Pancreas (tissue), 10 donors: ENCODE measurements at places on chromosomes 16 and 17.

GRCh38 chr16:17272716-17273115 lies 198.0 kb downstream of the XYLT1 start:
- no peak for DNase-seq

DNA sequence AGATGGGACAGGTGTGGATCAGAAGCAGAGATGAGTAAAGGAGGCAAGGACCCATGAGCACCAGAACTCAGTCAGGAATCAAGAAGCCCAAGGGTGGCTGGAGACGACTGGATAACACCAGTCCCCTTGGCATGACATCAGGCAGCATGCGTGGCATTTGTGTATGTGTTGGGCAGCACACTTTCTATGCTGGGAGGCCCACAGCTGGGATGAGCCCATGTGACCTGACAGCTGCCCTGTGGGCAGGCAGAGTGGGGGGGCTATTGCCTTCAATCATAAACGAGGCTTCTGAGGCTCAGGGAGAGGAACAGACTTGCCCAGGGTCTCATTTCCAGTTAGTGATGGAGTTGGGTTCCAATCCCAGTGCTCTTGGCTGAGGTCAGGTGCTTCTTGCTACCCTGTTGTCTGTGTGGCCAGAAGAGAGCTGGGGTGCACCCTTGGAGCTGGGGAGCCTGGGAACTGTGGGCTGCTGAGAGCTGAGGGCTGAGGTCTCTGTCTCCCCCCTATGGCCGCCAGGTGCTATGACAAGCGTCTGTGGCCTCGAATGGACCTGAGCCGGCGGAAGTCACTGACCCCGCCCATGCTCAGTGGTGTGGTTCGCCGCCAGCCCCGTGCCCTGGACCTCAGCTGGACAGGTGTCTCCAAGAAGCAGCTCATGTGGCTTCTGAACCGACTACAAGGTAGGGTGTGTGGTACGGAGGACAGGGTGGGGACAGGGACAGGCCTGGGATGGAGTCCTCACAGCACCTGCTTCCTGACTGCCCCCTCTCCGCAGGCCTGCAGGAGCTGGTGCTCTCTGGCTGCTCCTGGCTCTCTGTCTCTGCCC lies 7.1 kb upstream of the ORAI3 start:
- peak; percentile 71 for DNase-seq

- no peak for DNase-seq
These were observed 5.4 kb upstream of the CHRNE start for GRCh38 chr17:4908301-4908700.

DNA sequence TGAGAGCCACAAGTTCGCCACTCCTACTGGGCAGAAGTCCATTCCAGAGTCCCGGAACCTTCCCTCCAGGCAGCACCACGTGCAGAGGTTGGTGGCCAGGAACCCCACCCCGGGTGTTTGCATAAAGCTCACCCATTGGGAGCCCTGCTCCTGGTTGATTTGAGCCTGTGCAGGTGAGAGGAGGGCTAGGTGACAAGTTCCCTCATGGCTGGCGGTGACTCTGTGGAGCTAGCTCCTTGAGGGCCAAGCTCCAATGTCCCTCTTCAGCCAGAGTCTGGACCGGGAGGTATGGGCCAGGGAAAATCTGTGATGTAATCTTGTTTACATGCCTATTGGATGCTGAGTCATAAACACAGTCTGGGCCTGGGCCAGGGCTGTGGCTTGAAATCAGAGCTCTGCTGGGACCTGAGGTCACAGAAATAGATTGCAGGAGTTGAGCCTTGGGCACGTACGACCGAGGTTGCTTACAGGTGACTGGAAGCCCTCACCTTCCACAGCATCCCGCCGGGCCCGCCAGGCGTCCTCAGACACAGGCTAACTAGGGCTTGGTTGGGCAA lies 118.9 kb downstream of the AATF start:
- peak; percentile 27 for DNase-seq

DNA sequence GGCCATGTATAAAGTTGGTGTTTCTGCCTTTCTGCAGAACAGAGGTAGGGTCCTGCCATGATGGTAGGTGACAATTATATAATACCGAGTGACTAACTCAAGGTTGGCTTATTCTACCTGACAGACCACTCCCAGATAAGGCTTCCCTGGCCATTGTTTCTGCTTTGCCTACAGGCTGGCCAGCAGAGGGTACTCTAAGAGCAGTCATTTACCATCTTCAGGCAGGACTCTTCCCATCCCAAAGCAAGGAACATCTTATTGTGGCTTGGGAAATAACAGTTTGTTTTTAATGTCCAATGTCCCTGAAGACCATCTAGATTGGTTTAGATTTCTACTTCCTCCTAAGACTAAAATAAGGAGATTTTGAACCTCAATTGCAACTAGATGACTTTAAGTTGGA lies 74.1 kb downstream of the SNX11 start:
- DNase-seq, result no peak

DNA sequence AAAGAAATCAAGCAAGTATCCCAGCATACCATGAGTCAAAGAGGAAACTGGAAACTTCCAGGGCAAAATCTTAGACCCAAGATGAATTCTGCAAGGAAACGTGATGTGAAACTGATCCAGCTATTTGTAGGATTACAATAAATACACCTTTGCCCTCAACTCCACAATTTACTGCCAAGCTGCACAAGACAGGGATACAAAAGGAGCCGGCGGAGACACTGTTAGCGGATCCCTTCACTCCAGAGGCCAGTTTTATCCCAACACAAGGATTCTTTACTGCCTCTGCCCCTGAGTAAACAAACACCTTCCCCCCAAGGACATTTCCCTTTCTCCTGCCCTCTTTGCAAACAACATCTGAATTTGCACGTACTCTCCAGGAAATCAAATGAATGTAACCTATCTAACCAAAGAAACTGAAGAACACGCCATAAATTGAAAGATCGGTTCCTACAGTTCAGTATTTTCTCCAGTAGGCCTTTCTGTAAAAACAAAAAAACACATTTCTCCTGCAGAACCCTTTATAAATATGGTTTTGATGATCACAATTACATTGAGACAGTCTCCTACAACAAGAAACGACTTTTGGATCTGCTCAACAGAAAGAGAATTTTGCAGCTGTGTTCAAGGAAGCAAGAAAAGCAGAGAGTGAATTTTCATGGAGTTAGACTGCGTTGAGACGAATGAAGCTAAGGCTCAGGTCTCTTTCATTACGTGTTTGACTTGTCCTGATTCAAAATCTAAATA lies 1.4 kb upstream of the CBX2 start:
- no peak for DNase-seq

- no peak for DNase-seq
These were observed 32.6 kb downstream of the CTCF start for GRCh38 chr16:67594956-67595355.

DNA sequence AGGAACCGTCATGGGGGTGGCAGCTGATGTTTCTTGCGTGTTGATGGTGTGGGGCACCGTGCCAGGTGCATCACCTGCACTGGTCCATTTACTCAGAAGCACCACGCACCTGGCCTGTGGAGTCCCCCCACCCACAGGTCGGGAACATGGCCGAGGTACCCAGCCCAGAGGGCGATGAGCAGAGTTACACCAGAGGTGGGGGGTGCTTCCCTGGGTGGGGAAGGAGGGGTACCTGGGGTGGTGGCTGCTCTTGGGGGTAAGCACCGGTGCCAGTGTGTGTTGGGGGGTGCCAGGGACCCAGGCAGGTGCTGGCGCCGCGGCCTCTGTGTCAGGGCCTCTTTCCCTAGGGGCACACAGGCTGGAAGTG lies 5.0 kb upstream of the ZNF750 start:
- no peak for DNase-seq

DNA sequence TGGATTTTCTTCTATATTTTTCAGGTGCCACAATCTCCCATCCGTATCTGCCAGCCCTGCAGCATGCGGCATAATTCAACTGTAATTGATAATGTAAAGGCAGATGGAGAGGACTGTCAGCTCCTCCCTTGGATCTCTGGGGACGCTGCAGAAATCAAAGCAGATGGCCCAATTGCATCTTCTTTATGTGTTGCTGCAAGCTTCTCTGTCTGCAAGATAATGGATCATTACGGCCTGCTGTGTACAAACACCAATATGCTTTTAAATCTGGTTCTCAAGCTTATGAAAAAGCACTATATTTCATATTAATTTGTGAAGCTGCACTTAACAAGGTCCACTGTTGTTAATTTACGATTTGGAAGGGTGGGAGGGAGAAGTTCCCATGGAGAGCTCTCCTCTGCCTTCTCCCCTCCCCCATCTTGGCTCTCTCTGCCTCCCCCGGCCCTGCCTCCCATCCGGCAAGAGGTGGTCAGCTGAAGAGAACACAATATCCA lies 607.5 kb downstream of the TOX3 start:
- no peak for DNase-seq

GRCh38 chr17:70716551-70716950 lies 547.2 kb downstream of the KCNJ2 start:
- DNase-seq, result no peak

GRCh38 chr16:55697867-55698266 lies 42.1 kb downstream of the SLC6A2 start:
- DNase-seq, result no peak

GRCh38 chr17:58363457-58364185 lies 11.6 kb upstream of the SUPT4H1 start:
- no peak for DNase-seq

GRCh38 chr16:6846452-6846851 lies 486.2 kb upstream of the RBFOX1 start:
- DNase-seq, result no peak

DNA sequence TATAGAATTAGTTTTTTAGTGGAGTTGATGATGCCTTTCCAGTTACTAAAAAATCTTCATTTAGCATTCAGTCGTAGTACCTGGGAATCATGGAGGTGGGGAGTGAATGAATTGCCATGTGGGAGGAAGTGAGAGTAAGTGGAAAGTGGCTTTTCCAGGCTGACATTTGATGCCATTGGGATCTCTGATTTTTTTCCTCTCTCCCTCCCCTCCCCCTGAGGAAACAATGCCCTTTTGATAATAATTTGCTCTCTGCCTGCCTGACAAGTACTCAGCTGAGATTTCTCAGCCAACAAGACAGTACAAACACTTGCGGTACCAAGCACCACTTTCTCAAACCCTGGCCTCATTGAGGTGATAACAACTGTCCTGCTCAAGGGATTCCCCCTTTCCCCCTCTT lies 2.2 kb downstream of the UBE2Z start:
- no peak for DNase-seq

DNA sequence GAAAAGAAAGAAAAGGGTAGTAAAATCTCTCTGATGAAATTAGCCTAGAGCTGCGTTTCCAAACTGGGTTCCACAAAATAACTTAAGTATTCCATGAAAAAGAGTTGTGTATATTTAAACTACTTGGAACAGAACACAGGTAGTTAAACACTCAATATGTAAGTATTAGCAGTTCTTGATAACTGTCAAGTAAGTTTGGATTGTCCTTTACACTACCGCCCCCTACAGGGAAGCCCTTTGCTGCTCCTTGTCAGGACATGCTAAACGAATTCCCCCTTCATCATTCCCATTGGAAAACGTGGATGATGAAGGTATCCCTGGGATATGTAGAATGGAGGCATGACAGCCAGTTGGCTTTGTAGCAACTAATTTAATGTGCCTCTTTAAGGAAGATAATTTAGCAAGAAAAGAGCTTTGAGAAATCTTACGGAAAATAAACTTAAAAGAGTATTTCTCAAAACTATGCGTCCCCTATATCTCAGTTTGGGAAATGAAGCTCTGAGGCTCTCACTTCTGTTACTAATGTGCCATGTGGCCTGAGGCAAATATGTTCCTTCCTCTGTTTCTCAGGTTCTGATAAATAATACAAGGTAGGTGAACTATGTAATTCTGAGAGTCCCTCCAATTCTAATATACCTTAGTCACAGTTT lies 18.8 kb downstream of the NCBP3 start:
- DNase-seq, result no peak

GRCh38 chr17:71516149-71516548 lies 604.7 kb upstream of the SOX9 start:
- no peak for DNase-seq

GRCh38 chr16:64409783-64410210 lies 712.1 kb downstream of the CDH11 start:
- no peak for DNase-seq

DNA sequence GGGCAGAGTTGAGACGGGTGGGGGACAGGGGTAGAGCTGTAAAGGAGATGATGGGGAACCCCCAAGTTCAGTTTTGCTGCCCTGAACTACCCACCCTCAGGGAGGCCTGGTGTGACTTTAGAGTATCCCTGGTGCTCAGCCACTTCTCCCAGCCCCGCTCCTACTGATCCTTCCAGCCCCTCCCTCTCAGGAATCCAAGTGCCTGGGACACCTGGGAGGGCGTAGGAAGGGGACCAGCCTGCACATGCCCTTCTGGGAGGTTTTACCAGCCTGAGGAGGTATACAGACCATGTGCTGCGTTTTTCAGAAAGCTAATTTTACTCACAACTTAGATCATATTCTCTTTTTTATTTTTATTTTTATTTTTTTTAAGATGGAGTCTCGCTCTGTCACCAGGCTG lies 4.1 kb downstream of the ST6GALNAC2 start:
- DNase-seq, result no peak
